ENCODE measurements at places on chromosomes 4 and X.

- no peak for DNase-seq
Measured at GRCh38 chr4:108636246-108636645, 14.2 kb upstream of the OSTC start.

DNA sequence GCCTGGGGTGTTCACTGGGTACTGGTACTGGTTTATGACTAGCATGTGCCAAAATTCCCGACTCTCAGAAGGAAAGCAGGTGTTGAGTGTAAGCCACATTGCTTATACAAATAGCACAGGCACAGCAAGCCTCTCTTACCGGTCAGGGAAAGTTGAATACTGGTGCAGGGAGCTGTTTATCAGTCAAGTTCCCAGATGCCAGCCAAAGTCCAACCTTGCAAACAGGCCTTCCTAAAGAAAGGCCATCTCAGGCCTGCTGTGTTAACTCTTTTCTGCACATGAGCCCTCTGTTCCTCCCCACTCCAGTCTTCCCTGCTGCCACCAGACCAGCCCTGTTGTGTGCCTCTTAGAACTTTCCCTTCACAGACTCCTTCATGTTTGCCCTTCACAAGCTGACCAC is 34.2 kb downstream of the PKD2 start:
- DNase-seq: no peak

DNA sequence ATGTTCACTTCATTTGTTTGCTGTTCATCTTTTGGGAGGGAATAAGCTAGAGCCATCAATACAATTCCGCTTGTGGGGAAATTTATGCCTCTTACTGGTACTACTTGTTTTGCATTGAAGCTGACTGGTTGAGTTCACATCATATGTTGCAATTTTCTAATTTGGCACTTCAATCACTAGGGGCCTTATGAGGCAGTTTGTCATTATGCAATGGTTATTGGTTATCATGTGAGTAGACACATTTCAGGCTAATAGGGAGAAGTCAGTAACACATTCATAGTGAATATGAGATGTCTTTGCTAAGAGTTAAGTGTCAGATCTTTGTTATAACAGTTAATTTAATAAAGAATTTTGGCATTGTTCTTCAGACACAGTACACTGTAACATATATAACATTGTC is 5.0 kb downstream of the RPL36A start:
- DNase-seq: no peak

DNA sequence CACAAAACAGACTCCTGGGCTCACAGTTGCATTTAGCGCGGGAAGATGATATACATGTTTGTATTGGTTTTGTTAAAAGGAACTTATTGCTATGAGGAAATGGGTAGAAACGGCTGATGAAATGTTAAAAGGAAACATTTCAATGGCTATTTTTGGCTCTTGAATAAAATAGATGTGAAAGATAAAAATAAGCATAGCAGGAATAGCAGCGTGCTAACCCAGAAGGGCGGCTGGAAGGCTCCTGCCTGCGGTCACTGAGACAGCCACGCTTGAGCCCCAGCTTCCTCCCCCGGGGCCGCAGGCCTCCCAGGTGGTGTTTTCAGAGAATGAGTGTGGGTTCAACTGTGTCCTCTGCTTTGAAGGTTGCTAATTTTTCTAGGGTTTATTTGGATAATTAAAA is 35.0 kb upstream of the CLCN4 start:
- no peak for DNase-seq

DNA sequence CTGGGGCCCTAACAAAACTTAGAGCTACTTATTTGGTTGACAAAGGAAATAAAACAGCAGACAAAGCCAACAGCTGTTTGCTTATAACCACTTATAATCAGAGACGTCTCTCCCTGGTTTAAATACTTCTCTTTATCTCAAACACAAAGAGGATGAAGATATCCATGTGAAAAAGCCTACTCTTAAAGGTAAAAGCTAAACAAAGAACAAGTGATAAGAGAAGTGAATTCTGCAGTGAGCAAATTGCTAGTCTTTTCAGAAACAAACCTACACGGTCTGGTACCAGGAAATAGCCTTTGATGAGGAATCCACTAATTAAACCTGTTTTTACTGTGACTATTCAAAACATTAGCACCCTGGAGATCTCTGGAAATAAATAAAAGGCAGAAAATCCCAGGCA is 46.7 kb downstream of the GRIA3 start:
- DNase-seq: no peak

DNA sequence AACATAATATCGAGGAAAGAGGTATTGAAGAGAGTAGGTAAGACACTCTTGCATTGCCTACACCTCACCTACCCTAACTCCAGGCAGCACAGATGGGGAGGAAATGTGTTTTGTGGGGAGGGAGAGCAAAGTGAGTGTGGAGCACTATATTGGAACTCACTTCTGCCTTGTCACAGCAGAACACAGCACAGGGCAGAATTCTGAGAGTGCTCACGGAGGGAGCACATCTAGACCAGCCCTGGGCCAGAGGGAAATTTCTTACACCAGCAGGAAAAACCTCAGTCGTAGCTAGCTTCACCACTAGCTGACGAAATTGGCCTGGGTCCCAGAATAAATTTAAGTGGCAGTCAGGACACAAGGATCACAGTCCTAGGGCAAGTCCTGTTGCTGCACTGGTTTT is 517.3 kb downstream of the TMA16 start:
- no peak for DNase-seq

GRCh38 chr4:161206528-161207080 is 957.2 kb downstream of the FSTL5 start:
- no peak for DNase-seq

GRCh38 chr4:77028246-77028645 is 47.5 kb downstream of the CCNI start:
- no peak for DNase-seq

DNA sequence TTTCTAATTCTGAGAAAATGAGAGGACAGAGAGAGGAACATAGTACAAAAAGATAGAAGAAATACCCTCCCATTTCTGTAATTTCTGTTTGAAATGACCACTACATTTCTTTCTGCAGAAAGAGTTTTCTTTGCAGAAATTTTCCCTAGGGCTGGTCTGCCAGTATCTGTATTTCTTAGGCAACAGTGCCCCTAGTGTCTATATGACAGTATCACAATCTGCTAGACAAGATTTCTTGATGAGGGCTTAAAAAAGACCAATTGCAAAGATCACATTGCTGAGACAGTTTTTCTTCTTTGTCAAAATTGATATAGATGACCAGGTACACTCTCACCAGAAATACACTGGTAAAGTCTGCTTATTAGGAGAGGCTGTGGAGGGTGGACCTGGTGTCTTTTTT is 81.0 kb upstream of the ZDHHC15 start:
- no peak for DNase-seq

GRCh38 chrX:47804315-47804714 is 32.4 kb upstream of the ZNF81 start:
- DNase-seq: no peak

GRCh38 chr4:68700152-68700551 is 29.7 kb upstream of the UGT2B15 start:
- no peak for DNase-seq

DNA sequence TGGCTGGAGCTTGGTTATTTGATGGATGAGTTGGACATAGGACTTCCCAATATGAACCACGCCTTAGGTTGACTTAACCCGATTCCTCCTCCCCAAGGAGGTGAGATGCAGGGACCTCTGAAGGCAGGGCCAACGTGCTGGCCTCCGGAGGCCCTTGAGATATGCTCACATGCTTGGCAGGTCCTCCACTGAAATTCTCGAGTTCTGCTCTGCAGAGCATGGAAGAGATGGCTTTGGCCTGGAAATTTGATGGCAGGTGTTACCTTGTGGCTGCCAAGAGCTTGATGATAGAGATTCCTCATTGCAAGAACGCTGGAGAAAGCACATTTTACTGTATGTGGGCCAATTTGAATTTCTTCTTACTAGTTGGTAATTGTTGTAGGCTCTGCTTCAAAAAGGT is 117.4 kb upstream of the LIMCH1 start:
- DNase-seq: no peak

- DNase-seq: no peak
Measured at GRCh38 chr4:165877286-165877685, 4.2 kb downstream of the TLL1 start.

GRCh38 chrX:73214426-73215094 is at the start of gene NAP1L2:
Gene NAP1L2 (minus strand): TSS chrX:73214851. CDS start chrX:73214492, 359 bp downstream.
- DNase-seq: peak; percentile 3

DNA sequence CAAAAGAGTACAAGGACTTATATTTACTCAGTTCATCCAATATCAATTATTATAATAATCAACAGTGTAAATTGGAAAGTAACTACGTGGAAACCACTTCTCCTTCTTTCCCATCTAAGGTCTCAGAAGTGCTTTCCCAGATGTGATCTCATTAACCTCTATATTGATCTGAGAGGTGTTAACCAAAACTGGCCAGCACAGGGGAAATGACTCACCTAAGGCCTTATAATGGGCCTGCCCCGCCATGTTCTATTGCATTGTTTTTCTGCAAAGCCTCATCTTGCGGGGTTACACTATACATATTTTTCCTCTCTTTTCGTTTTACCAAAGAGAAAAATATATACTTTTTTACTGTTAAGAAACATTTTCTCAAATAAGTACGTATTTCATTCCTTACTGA is 20.5 kb downstream of the RAB40A start:
- DNase-seq: no peak

All from stimulated activated CD8-positive, alpha-beta memory T cell treated with anti-CD3 and anti-CD28 coated beads, Interleukin-4, amount 100 ng/mL, for 4 hours (primary cell).